Activated effector memory CD4-positive, alpha-beta T cell treated with Interleukin-2 at 50 U/mL for 16 hours (primary cell): ENCODE measurements at places on chromosomes 6 and 20.

DNA sequence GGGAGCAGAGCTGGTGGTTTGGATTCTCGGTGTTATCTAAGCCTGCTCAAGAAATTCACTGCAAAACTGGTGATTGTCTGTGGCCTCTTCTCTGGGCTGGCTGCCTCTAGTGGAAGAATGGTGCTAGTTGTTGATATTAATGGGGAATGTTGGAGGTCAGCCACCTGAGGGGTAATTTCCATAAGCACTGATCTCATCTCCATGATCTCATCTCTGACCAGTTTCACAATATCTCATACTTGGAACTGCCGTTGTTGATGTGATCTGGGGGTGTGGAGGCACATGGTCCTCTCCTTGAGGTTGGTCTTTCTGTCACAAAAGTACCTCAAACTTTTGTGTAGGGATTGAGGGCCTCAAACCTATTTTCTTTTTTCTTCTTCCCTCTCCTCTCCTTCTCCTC lies 102.6 kb downstream of the CD109 start:
- no peak for DNase-seq

GRCh38 chr20:39016506-39016905 lies 54.4 kb downstream of the DHX35 start:
- no peak for DNase-seq

- DNase-seq = no peak
These were observed 77.9 kb downstream of the PHF20 start for GRCh38 chr20:35849706-35850105.

GRCh38 chr6:3229566-3230178 lies 2.2 kb upstream of the TUBB2B start:
- no peak for DNase-seq

DNA sequence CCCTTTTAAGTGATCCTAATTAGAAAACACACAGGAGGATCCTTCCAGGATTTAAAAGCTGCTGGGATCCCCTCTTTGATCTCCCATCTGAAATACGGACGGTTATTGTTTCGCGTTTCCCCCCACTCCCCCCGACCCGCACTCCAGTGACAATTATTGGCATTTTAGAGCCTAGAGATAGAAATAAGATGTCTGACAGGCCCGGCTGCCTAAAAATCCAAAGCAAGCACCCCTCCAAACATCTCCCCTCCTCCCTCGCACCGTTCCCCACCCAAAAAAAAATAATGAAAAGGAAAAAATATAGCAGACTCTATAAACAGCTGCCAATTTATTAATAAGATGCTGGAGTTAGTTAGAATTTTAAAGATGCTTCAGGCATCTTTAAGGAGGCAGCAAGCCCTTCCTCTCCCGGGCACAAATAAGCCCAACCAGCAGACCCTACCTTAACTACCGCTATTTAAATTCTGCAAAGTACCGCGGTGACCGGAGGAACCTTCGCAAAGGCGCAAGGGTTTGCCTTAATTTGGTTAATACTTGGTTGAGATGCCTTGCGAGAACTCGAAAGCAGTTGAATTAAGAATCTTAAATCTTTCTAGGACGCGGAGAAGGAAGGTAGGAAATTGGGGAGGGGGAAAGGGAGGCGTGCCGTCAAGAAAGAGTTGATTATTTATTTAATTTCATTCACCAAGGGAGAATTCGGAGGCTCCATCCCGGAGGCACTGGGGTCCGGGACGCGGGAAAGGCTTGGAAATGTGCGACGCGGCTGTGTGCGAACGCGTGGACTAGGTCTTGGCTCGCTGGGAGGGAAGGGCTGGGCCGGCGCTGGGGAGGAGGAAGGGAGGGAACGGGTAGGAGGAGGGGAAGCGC lies 1.5 kb upstream of the ISM1 start:
- DNase-seq = no peak
